ENCODE measurements at places on chromosomes 3 and 15.

- no peak for DNase-seq
These were observed 212.9 kb upstream of the UMPS start for GRCh38 chr3:124517306-124517705.

- no peak for DNase-seq
These were observed 12.1 kb downstream of the SEMA4B start for GRCh38 chr15:90213122-90213817.

DNA sequence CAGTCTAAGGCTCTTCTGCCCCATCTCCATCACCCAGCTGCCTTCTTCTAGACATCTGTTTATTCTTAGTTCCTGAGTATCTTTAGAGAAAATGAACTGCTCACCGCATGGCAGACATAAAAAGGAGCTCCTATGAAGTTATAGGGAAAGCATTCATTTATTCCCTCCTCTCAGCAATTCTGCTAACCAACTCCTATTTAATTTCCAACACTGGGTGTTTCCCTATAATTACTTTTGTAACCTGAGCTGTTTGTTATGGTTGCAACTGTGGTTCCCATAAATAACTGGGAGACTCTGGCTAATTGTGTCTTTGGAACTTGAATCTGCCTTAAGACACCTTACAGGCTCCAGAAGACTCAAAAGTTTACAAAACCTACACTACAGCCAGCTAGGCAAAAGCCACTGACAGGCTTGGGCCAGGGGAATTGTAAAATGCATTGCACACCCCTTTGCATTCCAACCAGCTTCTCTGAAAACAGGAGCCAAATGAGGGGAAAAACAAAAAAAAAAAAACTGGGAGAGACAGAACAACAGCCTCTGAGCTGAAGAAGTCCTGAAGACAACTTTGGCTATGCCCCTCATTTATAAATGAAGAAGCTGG, 231.5 kb upstream of the FEZF2 start:
- DNase-seq = no peak

DNA sequence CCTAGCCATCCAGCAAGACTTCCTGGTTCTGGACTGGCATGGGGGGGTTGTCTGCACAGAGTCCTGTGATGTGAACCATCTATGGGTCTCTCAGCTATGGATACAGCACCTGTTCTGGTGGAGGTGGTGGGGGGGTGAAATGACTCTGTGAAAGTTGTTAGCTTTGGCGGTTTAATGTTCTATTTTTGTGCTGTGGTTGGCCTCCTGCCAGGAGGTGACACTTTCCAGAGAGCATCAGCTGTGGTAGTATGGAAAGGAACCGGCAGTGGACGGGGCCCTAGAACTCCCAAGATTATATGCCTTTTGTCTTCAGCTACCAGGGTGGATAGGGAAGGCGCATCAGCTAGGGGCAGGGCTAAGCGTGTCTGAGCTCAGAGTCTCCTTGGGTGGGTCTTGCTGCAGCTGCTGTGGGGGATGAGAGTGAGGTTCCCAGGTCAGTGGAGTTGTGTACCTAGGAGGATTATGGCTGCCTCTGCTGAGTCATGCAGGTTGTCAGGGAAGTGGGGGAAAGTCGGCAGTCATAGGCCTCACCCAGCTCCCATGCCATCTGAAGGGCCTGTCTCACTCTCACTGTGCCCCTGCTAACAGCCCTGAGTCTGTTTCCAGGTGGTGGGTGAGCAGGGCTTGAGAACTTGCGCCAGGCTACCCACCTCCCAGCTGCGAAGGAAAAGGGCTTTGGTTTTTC, 7.1 kb upstream of the LARS2 start:
- DNase-seq = no peak

DNA sequence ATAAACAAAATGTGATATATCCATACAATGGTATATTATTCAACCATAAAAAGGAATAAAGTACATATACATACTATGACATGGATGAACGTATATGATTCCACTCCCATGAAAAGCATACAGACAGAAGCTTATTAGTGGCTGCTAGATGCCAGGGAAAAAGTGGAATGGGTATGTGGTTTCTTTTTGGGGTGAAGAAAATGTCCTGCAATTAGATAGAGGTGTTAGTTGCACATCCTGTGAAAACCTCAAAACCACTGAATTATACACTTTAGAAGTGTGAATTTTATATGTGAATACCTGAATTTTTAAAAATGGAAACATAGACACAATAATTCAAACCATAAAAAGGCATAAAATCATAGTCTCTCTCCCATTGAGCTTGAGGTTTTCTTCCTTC, 11.2 kb downstream of the DENND6A start:
- DNase-seq = no peak

- no peak for DNase-seq
These were observed 18.2 kb downstream of the FOXP1 start for GRCh38 chr3:71565316-71565715.

GRCh38 chr3:121624147-121624899, 31.1 kb downstream of the FBXO40 start:
- DNase-seq = no peak

GRCh38 chr3:23325466-23326065, 122.4 kb downstream of the UBE2E2 start:
- no peak for DNase-seq

DNA sequence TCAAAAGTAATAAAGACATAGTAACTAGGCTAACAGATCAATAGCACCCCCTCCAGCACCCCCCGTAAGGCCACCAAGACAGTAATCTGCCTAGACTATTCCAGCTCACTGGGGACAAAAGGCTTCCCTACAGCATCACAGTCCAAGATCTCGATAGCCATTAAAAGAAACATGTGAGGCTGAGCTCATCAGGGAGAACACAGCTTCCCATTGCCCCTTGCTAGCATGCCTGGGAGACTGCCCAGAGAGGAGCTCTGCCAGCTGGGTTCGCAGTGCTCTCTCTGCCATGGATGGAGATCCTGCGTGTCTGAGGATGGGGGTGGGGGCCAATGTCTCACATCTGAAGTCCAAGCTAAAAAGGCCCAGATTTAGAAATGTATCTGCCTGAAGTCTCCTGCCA, 17.8 kb downstream of the LRIG1 start:
- DNase-seq = no peak

Data from T-helper 2 cell (primary cell).